Amniotic stem cell (primary cell): ENCODE measurements at places on chromosomes 6 and 20.

DNA sequence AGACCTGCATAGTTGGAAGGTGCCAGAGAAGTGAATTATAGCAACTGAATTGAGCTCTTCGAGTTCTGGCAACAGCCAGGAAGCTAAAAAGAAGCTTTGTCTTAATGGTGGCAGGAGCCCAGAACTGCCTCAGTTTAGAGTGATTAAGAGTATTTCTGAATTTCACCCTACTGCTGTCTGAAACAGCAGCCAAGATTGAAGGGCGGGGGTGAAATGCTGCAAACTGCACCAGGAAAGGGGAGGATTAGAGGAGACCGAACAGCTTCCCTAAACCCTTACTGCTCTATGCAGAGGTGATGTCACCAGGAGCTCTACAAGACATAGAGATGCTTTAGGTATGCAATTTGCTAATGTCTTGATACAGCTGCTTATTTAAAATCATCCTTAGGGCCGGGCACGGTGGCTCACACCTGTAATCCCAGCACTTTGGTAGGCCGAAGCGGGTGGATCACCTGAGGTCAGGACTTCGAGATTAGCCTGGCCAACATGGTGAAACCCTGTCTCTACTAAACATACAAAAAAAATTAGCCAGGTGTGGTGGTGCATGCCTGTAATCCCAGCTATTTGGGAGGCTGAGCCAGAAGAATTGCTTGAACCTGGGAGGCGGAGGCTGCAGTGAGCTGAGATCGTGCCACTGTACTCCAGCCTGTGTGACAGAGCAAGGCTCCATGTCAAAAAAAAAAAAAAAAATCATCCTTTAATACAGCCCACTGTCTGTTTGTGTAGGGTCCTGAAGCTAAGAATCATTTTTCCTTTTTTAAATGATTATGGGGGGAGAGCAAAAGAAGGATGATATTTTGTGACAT lies 91.7 kb upstream of the IYD start:
- no peak for DNase-seq

DNA sequence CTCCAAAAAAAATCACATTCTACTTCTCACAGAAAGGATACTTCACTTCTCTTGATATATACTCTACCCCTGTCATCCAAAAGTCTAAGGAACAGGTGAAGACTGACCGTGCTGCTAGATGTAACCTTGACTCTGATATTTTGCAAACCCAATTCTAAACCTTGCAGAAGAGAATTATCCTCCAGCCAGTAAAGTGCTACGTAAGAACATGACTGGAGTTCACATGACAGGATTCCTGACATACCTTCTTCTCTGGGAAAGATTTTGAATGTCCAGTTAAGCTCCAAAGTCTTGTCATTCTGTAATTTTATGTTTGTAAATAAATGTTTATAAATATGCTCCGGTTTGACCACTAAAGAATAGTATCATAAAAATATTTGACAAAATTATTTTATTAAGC lies 35.8 kb downstream of the BTBD9 start:
- no peak for DNase-seq

DNA sequence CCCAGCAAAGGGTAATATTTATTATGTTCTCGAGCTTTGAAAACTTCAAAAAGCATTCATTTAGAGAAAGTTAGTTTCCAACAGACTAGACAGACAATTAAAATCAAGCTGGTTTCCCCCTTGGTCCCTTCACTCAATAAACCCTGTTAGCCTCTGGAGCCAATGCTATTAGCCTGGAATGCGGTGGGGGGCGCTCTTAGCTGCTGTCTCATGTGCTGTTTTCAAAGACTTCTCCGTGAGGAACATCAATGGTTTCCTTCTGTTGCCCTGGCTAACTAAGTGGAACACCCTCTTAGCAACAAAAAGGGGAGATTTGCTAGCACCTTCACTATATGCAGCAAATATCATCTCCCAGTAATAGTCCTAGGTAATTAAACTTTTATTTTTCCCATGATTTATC lies 86.4 kb downstream of the LY86 start:
- no peak for DNase-seq

DNA sequence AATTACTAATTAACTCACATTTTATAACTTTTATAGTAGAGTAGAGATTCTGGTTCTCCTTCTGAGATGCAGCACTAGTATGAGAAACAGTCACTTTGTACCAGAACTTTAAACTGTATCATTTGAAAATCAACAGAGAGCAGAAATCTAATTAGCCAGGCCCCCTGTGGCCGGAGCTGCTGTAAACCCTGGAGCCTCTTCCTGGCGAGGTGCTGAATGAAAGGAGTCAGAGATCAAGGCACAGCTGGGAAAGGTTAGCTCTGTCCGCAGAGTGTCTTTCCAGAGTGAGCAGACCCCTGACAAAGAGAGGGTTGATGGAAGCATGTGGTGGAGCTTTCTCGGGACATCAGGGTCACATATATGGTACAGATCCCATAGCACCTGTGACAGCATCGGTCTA lies 703.8 kb downstream of the RFPL4B start:
- DNase-seq = no peak

- no peak for DNase-seq
Observed at GRCh38 chr20:42399802-42400201, 781.6 kb upstream of the CHD6 start.

DNA sequence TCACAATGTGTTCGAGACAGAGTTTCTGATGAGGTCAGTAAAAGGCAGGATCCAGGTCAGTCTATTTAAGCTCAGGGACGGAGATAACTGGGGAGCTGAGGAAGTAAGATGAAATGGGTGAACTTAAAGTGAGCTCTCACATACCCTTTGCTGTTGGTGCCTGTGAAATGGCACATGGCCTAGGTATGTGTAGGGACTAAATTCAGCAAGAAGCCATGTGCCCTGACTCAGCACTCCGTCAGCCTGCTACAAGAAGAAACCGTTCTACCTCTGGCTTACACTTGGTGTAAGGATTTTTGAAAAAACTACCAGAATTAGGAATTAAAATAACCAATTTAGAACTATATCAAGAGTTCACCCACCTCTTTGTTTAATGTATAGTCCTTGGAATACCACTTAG lies 41.1 kb upstream of the TRDN start:
- no peak for DNase-seq

DNA sequence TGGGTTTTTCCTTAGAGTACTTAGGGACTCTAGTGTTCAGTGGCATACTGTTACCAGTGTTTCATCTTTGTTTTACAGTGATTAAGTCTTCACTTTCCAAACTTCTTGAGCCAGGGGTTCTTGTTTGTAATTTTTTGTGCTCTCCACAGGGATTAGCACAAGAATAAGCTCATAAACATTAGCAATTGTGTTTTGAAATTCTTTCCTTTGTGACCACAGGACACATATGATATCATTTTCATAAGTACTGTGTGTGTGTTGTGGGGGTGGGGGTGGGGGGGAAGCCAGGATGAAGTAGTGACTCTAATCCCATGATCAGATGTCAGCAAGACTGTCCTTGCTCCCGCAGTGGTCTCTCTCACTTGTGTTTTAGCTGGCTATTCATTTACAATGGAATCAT lies 101.5 kb upstream of the SCP2D1 start:
- DNase-seq = no peak

DNA sequence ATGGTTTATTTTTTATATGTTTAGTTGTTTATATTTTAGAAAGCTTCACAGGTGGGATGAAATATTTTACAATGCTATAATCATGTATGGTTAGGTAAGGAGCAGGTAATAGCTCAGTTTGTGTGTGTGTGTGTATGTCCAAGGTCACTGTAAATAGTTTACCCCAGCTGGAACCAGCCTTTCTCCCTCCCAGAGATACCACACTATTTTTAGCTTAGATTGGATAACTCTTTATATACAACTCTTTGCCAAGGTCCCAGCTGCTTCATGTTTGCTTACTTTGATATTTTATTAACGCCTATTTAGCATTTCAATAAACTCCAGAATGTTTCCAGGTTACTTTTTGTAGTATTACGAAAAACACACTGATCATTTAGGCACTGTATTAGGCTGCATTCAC lies 1.8 kb upstream of the PEX7 start:
- no peak for DNase-seq

- no peak for DNase-seq
Observed at GRCh38 chr20:62910777-62911497, 15.4 kb downstream of the DIDO1 start.

DNA sequence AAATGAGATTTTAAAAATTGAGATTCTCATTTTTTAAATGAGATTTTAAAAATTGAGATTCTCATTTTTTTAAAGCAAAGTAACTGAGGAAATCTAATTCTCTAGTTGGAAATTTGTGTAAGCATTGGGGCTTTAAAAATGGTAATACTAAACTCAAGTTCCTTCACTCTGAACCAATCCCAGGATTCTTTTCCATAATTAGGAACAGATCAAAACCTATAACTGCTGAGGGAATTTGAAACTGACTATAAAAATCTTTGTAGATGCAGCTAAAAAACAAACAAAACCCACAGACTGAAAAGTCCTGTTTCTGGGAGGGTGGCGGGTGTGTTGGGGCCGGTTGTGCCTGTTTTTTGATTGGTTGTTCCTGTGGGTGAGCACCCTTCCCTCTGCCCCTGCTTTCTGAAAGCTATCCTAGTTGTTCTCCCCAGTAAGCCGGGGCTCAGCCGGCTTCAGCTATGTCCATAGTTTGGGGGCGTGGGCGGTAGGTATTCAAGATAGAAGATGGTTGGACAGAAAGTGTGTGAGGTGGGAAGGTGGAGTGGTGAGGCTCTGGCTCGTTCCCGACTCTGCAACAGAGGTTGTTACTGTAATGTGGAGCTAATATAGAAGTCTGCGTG lies 49.3 kb downstream of the GFRA4 start:
- peak; percentile 14 for DNase-seq

DNA sequence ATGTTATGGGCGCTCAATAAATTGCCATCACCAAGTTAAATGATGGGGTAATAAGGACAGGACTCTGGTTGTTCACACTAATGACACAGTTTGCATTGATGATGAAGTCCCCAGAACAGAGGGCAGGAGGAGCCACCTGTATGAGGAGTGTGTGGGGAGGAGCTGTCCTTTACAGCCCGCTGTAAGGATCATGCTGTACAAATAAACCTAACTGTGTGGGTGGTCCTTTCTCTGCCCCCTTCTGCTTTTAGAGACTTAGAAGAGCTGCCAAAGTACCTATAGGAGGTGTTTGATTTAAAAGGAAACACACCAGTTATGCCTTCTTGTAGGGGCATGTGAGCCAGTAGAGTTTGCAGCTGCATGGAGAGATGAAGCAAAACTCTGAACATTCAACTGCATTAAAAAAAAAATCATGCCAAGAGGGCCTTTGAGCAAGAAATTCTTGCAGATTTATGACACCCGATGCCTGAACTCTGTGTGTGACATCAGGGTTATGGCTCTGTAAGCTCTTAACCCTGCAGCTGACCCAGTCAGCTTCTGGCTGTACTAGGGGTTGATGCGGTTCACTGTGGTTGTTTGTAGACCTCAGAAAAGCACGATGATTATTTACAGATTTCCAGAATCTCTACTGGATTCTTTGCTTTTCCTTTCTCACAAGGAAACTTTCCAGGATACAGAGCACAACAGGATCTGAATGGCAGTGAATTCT lies 67.4 kb downstream of the UST start:
- no peak for DNase-seq

GRCh38 chr6:157560691-157561413 lies 179.9 kb downstream of the ZDHHC14 start:
- no peak for DNase-seq

DNA sequence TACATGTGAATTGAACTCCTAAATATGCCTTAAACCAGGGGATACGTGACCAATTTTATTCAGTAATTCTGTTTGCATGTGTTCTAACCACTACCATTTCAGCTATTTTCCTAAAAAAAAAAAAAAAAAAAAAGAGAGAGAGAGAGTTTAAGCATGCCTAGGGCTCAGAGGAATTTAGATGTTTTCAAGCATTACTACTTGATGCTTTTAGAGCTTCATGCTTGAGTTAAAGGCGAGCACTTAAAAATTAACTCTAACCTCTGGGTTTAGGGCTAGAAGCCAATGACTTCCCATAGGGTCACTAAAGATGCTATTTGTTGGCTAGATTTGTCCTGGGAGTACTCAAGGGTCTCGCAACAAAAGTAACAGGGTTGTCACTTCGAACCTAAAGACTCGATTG lies 217.7 kb downstream of the ATXN1 start:
- peak; percentile 12 for DNase-seq

DNA sequence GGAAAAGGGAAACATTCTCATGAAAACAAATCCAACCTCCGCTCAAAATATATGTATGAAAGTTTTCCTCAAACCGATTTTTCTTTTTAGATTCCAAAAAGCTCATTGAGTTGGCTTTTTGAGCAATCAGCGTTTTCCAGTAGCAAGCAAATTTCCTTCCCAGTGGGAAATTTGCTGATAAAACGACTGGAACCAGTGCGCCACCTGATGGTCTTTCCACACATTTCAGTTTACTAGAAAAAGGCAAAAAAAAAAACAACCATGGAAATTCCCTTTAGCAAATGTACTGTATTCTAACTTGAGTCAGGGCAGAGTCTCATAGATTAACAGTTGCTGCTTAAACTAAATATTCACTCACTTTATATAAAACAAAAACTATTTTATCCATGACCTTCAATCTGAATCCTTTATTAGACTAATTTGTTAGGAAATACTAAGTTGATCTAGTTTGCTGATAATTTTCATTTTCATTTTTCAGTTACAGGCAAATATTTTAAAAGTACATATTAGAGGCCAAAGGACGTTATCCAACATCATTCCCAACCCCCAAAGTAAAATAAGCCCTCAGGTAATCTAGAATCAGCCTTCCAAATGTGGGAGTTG lies 271.5 kb downstream of the FOXA2 start:
- no peak for DNase-seq
